Left ventricle myocardium inferior (tissue), 1 donor: ENCODE measurements at places on chromosomes 1 and 21.

GRCh38 chr1:156229809-156230472, 12.0 kb upstream of the BGLAP start:
- no peak for DNase-seq

GRCh38 chr1:155509064-155509463, 53.5 kb downstream of the ASH1L start:
- no peak for DNase-seq

GRCh38 chr1:38239258-38239835, 192.8 kb upstream of the POU3F1 start:
- no peak for DNase-seq

- no peak for DNase-seq
Measured at GRCh38 chr1:213988507-213989001, 781 bp downstream of the PROX1 start.

DNA sequence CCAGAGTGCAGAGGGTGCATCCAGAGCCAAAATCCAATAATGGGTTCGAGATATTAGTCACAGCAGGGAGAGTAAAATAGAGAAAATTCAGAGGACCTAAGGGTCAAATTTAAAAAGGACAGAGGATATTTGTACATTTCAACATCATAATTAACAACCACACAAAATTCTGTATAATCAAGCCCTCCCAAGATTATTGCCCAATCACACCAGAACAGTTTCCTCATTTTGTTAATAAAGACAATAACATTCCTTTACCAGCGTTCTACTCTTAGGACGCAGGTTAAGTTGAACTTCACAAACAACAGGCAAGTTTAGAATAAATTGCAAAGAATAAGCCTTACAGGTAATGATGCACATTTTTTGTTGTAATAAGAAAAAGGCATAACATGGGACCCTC, 462.8 kb downstream of the PTPRC start:
- no peak for DNase-seq

DNA sequence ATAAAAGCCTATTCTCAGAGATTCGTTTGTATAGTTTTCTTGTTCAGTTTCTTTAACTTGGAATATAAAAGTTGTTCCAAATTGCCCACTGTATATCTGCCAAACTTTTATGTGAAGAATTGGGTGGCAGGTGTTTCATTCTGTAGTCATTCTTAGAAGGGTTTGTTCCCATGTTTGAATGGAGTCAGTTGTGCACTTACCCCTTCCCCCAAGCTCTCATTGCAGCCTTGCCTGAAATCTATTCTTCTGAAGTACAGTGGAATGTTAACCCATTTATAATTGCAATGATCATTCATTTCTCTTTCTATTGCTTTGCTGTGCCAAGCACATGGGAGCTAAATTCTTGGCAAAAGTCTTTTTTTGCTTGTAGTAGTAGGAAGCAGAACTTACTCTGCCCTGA, 375.3 kb upstream of the C1orf87 start:
- DNase-seq, result no peak

GRCh38 chr1:156725683-156726280, 2.5 kb upstream of the METTL25B start:
- peak; percentile 88 for DNase-seq

DNA sequence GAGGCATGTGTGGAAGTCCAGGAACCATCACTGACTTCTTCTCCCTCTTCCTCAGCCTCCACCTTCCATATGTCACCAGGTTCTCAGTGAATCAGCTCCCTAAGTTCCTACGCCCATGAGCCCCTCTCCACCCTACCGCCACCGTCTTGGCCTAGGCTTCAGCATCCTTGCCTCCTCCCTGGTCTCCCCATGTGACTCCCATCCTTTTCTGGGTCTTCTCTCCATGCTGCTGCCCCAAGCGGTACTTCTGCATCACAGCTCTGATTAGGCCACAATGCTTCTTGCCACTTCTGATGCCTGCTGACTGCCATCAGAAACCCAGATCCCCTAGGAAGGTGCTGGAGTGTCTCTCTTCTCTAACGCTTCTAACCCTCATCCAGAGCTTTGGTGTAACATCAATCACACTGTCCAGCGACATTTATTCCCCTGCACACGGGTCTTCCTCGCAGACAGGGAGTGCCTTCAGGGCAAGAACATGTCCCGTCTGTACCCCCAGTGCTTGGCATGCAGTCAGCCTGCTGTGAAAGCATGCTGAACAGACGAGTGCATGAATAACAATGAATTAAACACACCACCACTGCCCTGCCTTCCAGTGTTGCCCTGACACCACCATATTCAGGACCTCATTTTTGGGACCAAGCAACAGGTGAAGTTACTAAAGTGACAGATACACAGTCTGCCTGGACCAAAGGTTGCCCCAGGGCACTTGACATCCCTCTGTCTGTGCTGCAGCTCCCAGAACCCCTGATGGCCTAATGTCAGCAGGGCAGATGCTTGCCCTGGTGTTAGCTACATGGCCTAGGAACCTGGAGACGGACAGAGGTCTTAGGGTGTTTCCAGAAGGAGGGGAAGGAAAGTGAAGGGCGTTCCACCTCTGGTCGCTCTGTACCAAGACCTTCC, 158.7 kb upstream of the EDN2 start:
- no peak for DNase-seq

DNA sequence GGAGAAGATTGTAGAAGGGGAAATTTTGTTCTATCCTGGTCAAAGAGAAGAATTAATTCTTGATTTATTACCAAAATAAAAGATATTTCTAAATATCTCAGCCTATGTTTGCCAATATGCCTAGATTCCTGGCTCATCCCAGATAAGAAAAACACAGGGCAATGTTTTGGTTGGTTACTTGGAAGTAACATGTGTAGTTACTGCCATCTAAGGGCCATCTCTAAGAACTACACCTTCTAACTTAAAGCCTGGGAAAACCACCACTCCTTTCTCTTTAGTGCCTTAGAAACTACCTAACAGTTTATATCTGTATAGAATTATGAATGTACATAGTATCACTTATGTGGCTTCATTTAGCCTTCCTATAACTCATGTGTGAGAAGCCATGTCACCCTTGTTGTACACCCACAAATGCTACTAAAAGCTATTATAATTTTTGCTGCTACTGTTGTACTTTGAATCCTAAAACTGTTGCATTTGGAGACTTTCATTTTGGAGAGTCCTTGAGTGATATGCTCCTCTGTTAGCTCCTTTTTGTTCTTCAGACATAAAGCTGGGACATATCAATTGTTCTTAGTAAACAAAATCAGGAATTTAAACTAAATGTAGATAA, 4.5 kb downstream of the AIM2 start:
- DNase-seq, result no peak

GRCh38 chr1:46556822-46557221, 5.4 kb upstream of the KNCN start:
- no peak for DNase-seq

DNA sequence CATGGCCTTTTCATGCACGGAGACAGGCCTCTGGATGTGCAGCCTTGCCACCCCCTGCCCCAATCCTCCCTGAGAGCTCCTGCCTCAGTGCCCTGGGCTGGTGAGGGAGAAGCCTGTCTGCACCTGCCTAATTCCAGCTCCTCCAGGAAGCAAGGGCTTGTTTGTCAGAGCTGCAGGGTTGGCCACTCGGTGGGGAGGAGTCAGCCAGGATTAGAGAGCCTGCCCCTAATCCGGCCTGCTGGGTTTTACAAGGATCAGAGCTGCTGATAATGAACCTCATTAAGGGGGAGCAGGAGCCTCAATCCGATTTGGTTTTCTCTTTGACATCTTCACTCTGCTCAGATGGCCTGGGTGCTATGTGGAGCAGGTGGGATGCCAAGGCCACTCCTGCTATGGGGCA, 31.9 kb upstream of the LHX4 start:
- DNase-seq, result no peak

DNA sequence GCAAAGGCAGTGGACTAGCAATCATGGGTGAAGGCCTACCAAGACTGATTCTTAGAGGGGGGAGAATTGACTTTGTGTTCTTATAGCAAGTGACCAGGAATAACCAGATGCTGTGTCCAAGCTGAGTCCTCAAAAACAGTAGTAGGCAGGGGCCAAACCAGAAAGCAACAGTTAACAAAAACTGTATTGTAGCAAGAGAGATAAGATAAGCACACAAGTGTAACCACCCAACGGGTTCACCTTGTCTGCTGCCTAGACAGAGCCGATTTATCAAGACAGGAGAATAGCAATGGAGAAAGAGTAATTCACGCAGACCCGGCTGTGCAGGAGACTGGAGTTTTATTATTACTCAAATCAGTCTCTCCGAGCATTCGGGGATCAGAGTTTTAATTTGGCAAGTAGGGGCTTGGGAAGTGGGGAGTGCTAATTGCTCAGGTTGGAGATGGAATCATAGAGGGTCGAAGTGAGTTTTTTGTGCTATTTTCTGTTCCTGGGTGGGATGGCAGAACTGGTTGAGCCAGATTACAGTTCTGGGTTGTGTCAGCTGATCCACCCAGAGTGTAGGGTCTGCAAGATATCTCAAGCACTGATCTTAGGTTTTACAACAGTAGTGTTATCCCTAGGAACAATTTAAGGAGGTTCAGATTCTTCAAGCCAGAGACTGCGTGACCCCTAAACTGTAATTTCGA, 8.3 kb upstream of the CSRP1 start:
- DNase-seq, result no peak

DNA sequence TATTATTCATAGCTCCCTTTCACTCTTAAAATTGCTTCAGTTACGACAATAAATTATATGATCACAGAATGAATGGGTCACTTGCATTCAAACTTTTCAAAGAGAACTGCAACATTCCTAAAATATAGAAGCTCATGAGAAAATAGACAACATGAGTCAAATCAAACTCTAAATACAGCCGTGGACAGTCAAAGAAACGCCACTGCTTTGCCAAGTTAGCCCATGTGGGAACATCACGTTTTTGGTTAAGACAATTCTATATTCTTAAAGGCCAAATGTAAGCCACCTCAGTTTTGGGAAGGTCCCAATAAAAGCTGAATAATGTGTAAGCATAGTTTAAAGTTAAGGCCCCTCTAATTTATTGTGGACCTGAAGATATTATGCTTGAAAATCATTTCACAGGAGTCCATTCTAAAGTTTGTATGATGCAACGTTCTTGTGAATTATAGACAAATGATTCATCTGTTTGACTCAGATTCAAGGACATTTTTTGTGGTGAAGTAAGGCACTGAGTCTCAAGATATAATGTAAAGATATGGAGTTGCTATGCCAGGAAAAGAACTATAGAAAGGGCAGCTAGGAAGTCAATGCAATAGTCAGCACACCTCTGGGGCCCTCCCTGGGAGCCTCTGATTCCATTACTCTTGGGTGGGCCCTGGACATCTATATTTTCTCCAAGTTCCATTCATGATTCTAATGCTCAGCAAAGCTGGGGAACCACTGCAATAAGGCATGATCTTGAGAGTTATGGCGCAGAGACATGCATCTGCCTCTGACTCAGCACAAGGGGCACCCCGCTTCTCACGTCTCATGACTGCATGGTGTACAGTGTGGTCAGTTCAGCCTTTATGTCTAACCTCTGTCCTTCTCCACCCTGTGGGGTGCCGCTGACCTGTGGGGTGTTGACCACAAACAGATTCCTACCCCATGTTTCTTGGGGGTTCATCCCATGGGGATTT, 33.9 kb downstream of the ETS2 start:
- DNase-seq, result no peak

GRCh38 chr1:244450597-244451538, 841 bp downstream of the ADSS2 start:
- peak; percentile 46 for DNase-seq

DNA sequence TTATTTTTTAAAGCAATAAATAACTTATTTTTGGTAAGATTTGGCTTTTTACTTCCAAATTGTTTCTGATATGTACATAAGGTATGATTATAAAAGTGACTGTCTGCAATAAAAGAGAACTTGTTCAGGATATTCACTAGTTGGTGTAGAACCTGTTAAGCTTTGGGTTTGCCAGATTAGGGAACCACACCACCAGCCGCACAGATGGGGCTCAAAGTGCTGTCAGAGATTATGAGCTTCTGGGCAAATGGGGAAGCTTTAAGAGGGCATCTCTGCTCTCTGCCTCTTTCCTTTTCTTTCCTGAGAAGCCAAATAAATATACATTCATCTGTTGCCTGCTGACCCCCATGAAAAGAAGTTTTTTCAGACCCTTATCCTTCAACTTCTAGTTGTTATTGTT, 25.4 kb downstream of the IVNS1ABP start:
- no peak for DNase-seq

- DNase-seq, result peak; percentile 82
Measured at GRCh38 chr1:156727926-156728598, at the start of gene METTL25B. TSS of gene METTL25B (plus strand) at chr1:156728469. CDS start at chr1:156729105, 636 bp downstream.

DNA sequence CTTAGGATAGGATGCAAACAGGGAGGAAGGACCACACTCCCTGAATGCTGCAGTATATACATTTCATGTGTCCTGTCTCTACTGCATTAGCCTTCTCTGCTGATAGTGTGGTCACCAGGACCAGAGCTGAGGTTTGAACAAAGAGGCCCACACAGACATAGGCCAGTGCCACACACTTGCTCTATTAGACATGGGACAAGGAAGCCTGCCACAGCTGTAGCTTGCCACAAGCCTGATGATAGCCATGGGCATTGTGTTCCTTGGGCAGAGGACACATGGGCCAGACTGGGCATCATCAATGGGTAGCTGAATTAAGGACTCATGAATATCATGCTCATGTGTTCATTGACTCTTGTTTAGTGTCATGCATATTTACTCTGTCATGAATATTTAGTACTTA, 10.4 kb downstream of the CAMSAP2 start:
- no peak for DNase-seq

DNA sequence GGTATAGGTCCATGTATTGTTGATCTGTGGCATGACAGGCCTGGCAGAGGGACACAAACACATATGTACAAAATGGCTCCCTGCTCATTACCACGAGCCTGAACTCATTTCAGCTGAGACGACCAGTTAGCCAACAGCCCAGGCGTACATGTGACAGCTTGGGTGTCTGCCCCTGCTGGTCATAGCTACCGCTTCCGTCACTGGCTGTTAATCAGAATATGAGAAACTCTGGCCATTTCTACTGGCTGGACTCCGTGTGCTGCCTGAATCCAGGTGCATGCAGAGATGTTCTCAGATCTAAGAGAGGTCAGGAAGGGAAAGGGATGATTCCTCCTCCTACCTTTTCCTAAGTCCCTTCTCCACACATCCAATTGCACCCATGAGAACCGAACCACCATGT, 144.5 kb downstream of the PBX1 start:
- DNase-seq, result no peak
